Heart right ventricle (tissue), 16 donors: ENCODE measurements at places on chromosomes 6 and 20. TPM values are rescaled to one million over a fixed set of nuclear protein-coding genes. Genes with fewer than 3 reads are reported as not detected.

Gene SIRPD
- not detected for total RNA-seq

Gene BPIFB1
- not detected for total RNA-seq

Gene AIF1
- 5.8 TPM for total RNA-seq

Gene SPATA25
- total RNA-seq = 1.9 TPM

Gene SCUBE3
- 4.9 TPM for total RNA-seq
